NCI-H146 (cell line): ENCODE measurements at places on chromosomes 1 and 21.

GRCh38 chr1:50095716-50096115, 13.0 kb upstream of the ELAVL4 start:
- no peak for DNase-seq

GRCh38 chr1:116833718-116834117, 76.0 kb upstream of the PTGFRN start:
- DNase-seq: no peak

- no peak for DNase-seq
Observed at GRCh38 chr1:15609631-15610030, 7.6 kb upstream of the DDI2 start.

- DNase-seq: no peak
Observed at GRCh38 chr21:44492567-44493385, 37.5 kb downstream of the LRRC3 start.

DNA sequence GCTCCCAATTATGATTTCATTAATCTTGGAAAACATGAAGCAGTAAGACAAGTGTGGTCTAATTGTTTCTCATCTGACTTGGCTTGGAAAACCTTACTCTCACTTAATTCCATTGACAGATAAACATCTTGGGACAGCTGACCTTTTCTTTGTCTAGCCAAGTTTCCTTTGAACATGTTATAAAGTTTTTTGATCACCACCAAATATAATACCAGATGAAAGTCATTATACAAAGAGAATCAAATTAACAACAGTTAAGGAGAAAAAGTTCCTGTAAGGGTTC, 50.2 kb downstream of the ALG14 start:
- DNase-seq: no peak

DNA sequence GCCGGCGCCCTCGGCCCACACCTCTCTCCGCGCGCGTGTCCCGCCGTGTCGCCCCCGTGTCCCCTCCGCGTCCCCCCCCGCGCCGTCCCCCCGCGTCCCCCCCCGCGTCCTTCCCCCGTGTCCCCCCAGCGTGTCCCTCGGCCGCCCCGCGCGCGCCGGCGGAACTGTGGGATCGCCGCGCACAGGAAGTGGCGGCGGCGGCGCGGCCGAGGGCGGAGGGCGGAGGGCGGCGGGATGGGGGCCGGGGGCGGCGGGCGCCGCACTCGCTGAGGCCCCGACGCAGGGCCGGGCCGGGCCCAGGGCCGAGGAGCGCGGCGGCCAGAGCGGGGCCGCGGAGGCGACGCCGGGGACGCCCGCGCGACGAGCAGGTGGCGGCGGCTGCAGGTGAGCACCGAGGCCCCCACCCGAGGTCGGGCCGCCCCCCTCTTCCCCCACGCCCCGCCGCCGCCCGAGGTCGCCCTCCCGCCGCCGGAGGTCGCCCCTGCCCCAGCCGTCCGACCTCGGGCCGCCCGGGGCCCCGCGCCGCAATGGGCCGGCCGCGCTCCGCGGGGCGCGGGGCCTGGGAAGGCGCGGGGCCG, at the start of gene AGPAT3:
Gene AGPAT3 (plus strand): TSS at position 262 of the 578 bp plus-strand sequence. CDS start 94,459 bp downstream, outside the sequence.
- DNase-seq: peak; percentile 24

GRCh38 chr1:241499910-241500309, 19.6 kb downstream of the FH start:
- peak; percentile 6 for DNase-seq

- no peak for DNase-seq
Observed at GRCh38 chr1:31581821-31582810, 5.8 kb downstream of the TINAGL1 start.
